ENCODE measurements at places on chromosomes 12 and 14. TPM values are rescaled to one million over a fixed set of nuclear protein-coding genes. Genes with fewer than 3 reads are reported as not detected.

DNA sequence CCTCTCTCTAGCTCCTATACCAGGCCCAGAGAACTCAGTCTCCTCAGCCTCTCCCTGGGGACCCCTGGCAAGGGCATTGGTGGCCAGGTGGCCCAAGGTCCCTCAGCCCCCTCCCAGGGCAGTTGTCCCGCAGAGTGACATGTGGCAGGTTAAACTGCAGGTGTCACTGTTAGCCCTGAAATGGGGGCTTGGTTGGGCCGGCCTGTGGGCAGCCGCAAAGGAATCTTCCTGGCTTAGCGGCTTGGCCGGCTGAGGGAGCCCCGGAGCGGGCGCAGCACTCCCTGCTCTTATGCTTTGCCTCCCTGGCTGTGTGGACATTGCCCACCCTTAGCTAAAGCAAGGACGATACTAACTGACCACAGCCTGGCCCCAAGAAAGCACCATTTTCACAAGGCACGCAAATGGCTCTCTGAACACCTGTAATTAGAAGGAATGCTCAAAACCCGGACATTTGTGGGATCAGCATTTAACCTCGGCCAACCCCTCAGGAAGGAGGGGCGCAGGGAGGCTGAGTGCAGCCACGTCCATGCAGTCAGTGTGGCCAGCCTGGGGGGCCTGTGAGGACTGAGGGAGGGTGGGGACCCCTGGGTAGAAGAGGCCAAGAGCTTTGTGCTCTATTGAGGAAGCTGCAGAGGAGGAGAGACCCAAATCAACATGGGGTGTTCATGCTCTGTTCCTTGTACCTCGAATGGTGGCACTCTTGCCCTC, 82.2 kb downstream of the PAPOLA start:
- DNase-seq = no peak
- peaks cover 25% of the 10 kb centered on the region for H3K4me1 ChIP-seq
- no peaks in the 10 kb centered on the region for H3K36me3 ChIP-seq
- peaks cover 34% of the 10 kb centered on the region for H3K27me3 ChIP-seq
- H3K4me3 ChIP-seq = no peak overlapping the region

- H3K4me1 ChIP-seq = no peaks in the 10 kb centered on the region
- no peak overlapping the region for H3K4me3 ChIP-seq
- no peaks in the 10 kb centered on the region for H3K36me3 ChIP-seq
- no peak for DNase-seq
- no peak overlapping the region for H3K27ac ChIP-seq
Observed at GRCh38 chr14:100822013-100822412, 3.9 kb upstream of the MEG3 start.

GRCh38 chr12:80442426-80443222, 1.4 kb upstream of the PTPRQ start:
- no peaks in the 10 kb centered on the region for H3K27me3 ChIP-seq
- H3K27ac ChIP-seq = no peak overlapping the region
- DNase-seq = no peak
- no peaks in the 10 kb centered on the region for H3K4me1 ChIP-seq

The RFX4 gene
- not detected for total RNA-seq

DNA sequence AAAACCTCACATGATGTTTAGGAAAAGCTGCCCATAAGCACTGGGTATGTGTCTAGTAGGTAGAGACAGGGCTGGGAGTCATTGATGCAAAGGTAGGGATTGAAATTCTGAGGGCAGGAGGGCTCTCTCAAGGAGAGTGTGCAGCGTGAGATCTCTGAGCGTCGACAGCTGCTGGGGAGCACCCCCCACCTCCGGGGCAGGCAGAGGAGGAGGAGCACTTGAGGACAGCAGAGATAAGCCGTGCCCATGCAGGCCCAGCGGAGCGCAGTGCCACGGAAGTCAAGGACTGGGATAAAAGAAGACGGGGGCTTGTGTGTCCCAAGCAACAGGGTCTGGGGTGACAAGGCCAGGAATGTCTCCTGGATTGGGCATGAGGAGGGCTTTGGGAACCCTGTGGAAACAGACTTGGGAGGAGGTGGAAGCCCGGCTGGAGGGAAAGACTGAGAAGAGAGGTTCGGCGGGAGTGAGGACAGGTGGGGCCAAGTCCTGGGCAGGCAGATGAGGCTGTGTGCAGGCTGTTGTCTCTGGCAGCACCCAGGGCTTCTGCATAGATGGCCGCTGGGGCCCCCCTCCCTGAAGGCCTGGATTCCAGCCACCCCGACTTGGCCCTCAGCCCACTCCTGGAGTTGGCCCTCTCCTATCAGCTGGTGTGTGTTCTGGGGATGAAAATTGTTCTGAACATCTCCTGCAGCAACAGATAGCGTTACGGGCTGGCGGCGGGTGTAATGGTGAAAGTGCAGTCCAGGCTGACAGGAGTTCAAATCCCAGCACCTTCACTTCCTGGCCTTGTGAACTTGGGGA, 1.9 kb downstream of the CACNA2D4 start:
- H3K4me3 ChIP-seq = peak overlapping the region; percentile 1
- no peak overlapping the region for H3K27ac ChIP-seq
- no peaks in the 10 kb centered on the region for H3K36me3 ChIP-seq
- H3K27me3 ChIP-seq = peaks cover 9% of the 10 kb centered on the region
- H3K4me1 ChIP-seq = peaks cover 41% of the 10 kb centered on the region

The OVCH1 gene
- total RNA-seq = not detected

- H3K36me3 ChIP-seq = no peaks in the 10 kb centered on the region
- H3K27ac ChIP-seq = no peak overlapping the region
- H3K27me3 ChIP-seq = peaks cover 8% of the 10 kb centered on the region
Observed at GRCh38 chr12:3473171-3473570, 17.8 kb upstream of the PRMT8 start.

- H3K4me3 ChIP-seq = no peak overlapping the region
- H3K36me3 ChIP-seq = no peaks in the 10 kb centered on the region
- peaks cover 7% of the 10 kb centered on the region for H3K4me1 ChIP-seq
Observed at GRCh38 chr14:77145975-77146740, 4.6 kb upstream of the ZDHHC22 start.

DNA sequence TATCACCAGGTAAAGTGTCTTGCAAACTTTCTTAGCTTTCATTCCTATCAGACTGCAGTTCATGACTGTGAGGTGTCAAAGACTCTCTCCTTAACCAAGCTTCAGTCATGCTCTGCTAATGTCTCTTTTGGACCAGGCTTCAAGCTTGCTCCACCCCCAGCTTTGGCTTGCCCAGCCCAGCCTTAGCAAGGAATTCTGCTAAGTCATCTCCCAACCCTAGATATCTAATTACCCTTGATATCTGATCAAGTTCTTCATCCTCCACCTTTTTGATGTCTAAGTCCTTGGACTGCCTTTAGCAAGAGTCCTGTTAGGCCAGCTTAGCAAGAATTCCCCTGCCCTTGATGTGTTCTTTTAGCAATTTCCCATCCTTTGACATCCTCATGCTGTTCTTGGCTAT, 108.9 kb upstream of the FGD4 start:
- H3K4me1 ChIP-seq = peaks cover 9% of the 10 kb centered on the region
- H3K27me3 ChIP-seq = no peaks in the 10 kb centered on the region
- H3K36me3 ChIP-seq = peaks cover 11% of the 10 kb centered on the region
- DNase-seq = no peak
- no peak overlapping the region for H3K27ac ChIP-seq

- peaks cover 4% of the 10 kb centered on the region for H3K36me3 ChIP-seq
- DNase-seq = no peak
- no peaks in the 10 kb centered on the region for H3K27me3 ChIP-seq
- H3K4me3 ChIP-seq = no peak overlapping the region
- no peak overlapping the region for H3K27ac ChIP-seq
Observed at GRCh38 chr12:10960211-10960610, 21.1 kb upstream of the TAS2R14 start.

The RAB2B gene
- total RNA-seq = 25.0 TPM

GRCh38 chr14:24116128-24116814, 1.5 kb upstream of the NRL start:
- no peak for DNase-seq
- peaks cover 63% of the 10 kb centered on the region for H3K36me3 ChIP-seq
- H3K4me3 ChIP-seq = peak overlapping the region; percentile 99
- H3K27me3 ChIP-seq = no peaks in the 10 kb centered on the region
- peak overlapping the region; percentile 100 for H3K27ac ChIP-seq
- H3K4me1 ChIP-seq = peaks cover 27% of the 10 kb centered on the region

GRCh38 chr12:52141306-52141705, 50.5 kb downstream of the KRT80 start:
- DNase-seq = no peak
- peaks cover 7% of the 10 kb centered on the region for H3K4me1 ChIP-seq
- H3K36me3 ChIP-seq = no peaks in the 10 kb centered on the region
- no peaks in the 10 kb centered on the region for H3K27me3 ChIP-seq
- H3K4me3 ChIP-seq = no peak overlapping the region

The CISTR gene
- total RNA-seq = not detected

DNA sequence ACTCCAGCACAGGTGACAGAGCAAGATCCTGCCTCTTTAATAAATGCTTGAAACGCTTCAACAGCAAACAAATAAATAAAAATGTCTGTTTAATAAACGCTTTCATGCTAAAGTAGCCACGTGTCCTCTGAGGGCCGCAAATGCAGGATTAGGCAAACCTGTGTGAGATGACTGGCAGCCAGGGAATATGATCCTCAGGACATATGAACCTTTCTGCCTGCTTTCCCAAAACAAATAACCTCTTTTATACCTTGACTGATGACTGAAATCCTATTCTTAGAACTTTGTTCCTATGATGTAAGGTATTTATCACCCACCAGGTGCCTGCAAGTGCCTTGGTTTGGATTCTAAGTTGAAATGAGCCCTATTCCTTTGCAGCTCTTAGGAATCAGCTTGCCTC, 14.5 kb upstream of the FLVCR2 start:
- no peak overlapping the region for H3K27ac ChIP-seq
- no peak overlapping the region for H3K4me3 ChIP-seq
- peaks cover 33% of the 10 kb centered on the region for H3K4me1 ChIP-seq

GRCh38 chr12:81270385-81270784, 192.5 kb downstream of the ACSS3 start:
- DNase-seq = no peak
- H3K36me3 ChIP-seq = no peaks in the 10 kb centered on the region
